CD4-positive, alpha-beta memory T cell (primary cell): ENCODE measurements at places on chromosomes 2 and 18. TPM values are rescaled to one million over a fixed set of nuclear protein-coding genes. Genes with fewer than 3 reads are reported as not detected.

- H3K27ac ChIP-seq = no peak overlapping the region
- no peak overlapping the region for H3K4me3 ChIP-seq
- no peaks in the 10 kb centered on the region for H3K27me3 ChIP-seq
- DNase-seq = no peak
- peaks cover 7% of the 10 kb centered on the region for H3K4me1 ChIP-seq
- H3K36me3 ChIP-seq = no peaks in the 10 kb centered on the region
Observed at GRCh38 chr2:235045973-235046343, 94.1 kb downstream of the SH3BP4 start.

DNA sequence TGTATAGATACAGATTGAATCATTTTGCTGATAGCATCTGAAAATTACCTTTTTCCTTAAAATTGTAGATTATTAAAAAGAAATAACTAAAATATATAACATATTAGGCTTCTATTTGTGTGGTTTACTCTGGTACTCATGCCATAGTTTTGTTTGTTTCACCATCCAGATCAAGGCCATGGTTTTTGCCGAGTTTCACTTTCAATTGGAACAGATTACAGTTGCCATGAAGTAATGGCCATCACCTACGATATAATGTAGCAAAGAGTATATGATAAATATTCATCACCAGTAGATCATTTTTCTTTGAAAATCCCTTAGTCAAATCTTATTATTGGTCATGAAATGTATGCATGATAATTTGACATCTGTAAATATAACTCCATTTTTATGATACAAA, 11.9 kb upstream of the DNAH7 start:
- peaks cover 25% of the 10 kb centered on the region for H3K4me1 ChIP-seq
- DNase-seq = no peak

GRCh38 chr2:101624706-101625332, 72.7 kb upstream of the MAP4K4 start:
- H3K27me3 ChIP-seq = no peaks in the 10 kb centered on the region
- H3K4me3 ChIP-seq = no peak overlapping the region

- H3K27me3 ChIP-seq = no peaks in the 10 kb centered on the region
- no peak for DNase-seq
- H3K4me3 ChIP-seq = no peak overlapping the region
- H3K36me3 ChIP-seq = peaks cover 28% of the 10 kb centered on the region
- no peak overlapping the region for H3K27ac ChIP-seq
Observed at GRCh38 chr2:98519851-98520250, 75.2 kb downstream of the INPP4A start.

DNA sequence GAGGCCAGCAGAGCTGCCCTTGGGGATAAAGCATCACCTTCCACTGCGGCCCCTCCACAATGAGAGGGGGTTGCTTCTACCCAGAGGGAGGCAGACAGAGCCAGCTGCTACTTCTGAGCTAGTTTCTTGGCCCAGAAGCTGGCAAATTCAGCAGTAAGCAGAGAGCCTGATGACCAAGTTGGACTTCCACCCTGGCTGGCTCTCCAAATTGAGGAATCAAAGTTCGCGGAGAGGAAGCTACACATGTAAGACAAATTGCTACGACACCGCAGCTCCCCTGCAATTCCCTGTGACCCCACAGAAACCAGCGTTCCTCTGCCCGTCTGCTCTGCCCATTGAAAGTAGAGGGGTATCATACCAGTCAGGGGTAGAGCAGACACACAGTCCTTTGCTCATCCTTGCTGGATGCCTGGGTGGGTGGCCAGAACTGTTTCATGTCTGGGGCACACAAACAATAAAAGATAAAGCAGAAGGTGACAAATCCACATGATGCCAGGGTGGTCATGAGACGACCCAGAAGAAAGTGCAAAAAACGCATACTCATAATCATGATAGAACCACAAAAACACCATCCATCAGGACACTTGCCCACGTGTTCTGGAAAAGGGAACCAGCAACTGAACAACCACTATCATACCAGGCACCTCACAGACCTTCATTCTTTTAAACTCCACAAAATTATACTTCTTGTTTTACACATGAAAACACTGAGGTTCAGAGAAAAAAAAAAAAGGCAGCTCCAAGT, 5.4 kb downstream of the TFCP2L1 start:
- H3K4me3 ChIP-seq = no peak overlapping the region
- no peaks in the 10 kb centered on the region for H3K4me1 ChIP-seq
- no peaks in the 10 kb centered on the region for H3K36me3 ChIP-seq
- H3K27me3 ChIP-seq = no peaks in the 10 kb centered on the region
- H3K27ac ChIP-seq = no peak overlapping the region

- no peak overlapping the region for H3K4me3 ChIP-seq
- H3K4me1 ChIP-seq = no peaks in the 10 kb centered on the region
- DNase-seq = no peak
- H3K27me3 ChIP-seq = no peaks in the 10 kb centered on the region
Observed at GRCh38 chr2:128746356-128746755, 427.7 kb upstream of the HS6ST1 start.

DNA sequence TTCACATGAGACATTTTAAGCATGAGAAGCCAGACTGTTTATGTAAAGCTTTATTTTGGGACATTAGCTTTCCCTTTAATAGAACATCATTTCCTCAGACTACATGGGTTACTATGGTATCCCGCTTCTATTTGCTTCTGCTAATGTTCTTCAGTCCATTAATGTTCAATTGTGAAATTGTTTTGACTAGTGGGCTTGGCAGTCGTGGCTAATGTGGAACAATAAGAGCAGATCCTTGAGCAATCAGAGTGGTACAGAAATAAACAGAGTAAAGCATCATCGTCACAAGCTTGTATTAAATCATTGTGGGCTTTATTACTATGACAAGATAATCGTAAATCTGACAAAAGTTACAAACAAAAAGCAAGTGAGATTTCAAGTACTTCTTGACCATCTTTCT, 60.2 kb downstream of the PDE1A start:
- no peak overlapping the region for H3K4me3 ChIP-seq
- no peak for DNase-seq
- no peak overlapping the region for H3K27ac ChIP-seq
- no peaks in the 10 kb centered on the region for H3K36me3 ChIP-seq
- H3K27me3 ChIP-seq = no peaks in the 10 kb centered on the region
- no peaks in the 10 kb centered on the region for H3K4me1 ChIP-seq

DNA sequence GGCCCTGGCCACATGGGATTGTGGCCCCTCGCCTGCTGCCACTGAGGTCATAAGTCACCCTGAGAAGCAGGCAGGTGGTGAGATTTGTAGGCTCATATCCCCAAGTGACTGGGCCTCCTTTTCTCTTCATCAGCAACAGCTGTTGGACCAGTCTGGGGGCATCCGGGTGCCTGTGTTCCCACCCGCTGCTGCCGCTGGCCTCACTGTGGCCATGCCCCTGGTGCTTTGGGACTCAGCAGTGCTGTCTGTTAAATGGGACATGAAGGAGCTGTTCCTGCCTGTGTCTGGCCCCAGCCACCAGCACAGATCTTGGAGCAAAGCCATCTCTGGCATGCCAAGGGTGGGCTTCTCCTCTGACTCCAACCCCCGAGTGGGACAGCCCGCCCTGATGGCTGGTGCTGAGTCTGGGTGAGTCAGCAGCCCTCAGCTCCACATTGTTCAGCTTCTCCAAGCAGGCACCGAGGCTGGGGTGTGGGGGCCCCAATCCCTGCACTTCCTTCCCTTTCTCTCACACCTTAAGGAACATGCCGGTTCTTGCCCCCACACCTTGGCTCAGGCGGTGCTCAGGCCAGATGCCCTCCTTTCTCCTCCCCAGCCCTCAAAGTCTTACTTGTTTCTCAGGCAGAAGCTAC, 207.9 kb downstream of the GLI2 start:
- no peak for DNase-seq
- no peaks in the 10 kb centered on the region for H3K27me3 ChIP-seq
- H3K27ac ChIP-seq = no peak overlapping the region
- no peak overlapping the region for H3K4me3 ChIP-seq
- H3K4me1 ChIP-seq = no peaks in the 10 kb centered on the region

- H3K27me3 ChIP-seq = no peaks in the 10 kb centered on the region
- DNase-seq = no peak
- no peaks in the 10 kb centered on the region for H3K4me1 ChIP-seq
Observed at GRCh38 chr2:186384226-186384625, 101.8 kb upstream of the ZC3H15 start.

- no peaks in the 10 kb centered on the region for H3K4me1 ChIP-seq
- no peak overlapping the region for H3K27ac ChIP-seq
- no peaks in the 10 kb centered on the region for H3K36me3 ChIP-seq
- DNase-seq = no peak
Observed at GRCh38 chr2:14396533-14397083, 235.9 kb upstream of the LRATD1 start.

DNA sequence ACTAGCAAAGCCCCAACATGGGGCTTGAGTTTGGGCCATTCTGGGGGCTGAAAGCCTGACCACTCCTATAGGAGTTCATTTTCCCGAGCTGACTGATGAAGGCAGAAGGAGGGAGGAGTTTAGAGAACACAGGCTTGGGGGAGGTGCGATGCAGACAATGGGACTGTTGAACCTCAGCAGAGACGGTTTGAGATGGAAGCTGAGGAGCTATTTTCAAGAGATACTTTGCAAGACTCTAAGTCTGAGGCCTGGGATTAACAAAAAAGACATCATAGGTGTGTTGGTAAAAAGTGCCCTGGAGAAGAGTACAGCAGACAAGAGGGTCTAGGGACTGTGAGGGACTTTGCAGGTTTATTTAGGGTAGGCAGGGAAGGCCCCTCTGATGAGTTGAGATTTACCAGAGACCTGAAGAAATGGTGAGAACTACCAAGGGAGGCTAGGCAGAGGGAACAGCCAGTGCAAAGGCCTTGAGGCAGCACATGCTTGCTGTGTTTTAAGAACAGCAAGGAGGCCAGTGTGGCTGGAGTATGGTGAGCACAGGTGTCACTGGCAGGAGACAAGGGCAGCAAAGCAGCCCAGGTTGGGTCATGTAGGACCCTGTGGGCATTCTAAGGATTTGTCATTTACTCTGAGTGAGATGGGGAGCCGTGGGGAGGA, 31.6 kb downstream of the PCBP1 start:
- H3K4me1 ChIP-seq = peaks cover 45% of the 10 kb centered on the region
- no peak for DNase-seq
- no peaks in the 10 kb centered on the region for H3K27me3 ChIP-seq
- H3K4me3 ChIP-seq = no peak overlapping the region

DNA sequence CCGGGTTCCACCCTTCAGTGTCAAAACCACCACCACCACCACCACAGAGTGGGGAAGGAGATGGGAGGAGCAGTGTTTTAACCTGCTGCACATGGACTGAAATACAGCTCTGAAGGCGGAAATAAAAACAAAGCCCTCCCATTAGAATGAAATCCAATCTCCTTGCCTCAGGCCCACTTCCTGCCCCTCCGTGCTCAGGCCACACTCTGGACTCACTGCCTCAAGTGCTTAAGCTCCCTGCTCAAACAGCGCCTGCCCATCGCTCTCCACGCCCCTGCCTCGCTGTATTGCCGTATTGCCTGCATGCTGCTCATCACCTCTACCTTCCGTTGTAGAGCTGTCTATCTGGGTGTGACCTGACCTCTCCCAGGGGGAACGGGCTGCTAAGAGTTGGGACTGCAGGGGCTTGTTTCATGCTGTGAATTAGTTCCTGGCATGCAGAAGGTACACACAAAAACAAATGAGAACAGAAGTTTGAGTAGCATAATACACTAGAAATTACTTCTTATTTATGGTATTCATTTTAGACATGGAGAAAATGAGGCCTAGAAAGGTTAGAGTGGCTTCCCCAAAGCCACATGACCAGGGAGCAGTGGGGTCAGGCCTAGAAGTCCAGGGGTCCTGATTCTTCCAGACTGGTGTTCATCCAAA, 31.6 kb upstream of the NEB start:
- no peak overlapping the region for H3K4me3 ChIP-seq
- peaks cover 5% of the 10 kb centered on the region for H3K4me1 ChIP-seq
- no peak overlapping the region for H3K27ac ChIP-seq
- H3K27me3 ChIP-seq = no peaks in the 10 kb centered on the region

DNA sequence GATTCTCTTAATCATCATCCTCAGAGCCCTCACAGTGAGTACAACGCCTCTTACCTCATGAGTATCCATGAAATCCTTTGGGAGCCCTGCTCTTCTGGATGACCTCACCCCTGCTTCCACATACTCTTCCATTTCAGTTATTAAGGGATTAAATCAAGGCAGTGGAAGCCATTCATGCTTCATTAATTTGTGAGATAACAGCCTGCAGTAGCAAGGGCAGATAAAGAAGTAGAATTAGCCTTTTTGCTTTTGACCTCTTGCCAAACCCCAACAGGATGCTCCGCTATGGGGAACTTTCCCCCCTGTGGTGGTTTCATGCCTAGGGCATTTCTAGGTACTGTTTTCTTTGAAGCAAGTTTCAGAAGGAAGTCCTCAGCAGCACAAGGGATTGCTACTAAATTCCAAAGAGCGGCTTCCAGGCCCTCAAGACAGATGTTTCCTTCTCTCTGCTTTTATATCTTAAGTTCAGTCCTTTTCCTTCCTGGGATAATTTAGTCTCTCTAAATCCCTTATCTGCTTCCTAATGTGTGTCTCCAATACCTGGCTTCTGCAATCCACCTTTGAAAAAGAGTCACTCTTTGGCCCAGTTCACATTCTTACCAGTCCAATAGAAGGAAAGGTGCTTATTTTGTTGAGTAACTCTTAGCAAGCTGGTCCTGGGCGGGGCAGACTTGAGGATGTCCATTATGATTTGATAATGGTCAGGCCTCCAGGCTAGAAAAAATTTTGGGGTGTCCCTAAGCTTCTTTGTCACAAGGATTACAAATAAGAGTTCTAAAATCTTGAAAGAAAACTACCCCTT, 76.9 kb downstream of the MYO1B start:
- H3K27me3 ChIP-seq = no peaks in the 10 kb centered on the region
- H3K27ac ChIP-seq = no peak overlapping the region
- peak; percentile 9 for DNase-seq

GRCh38 chr2:143524559-143525401, 395.6 kb downstream of the ARHGAP15 start:
- H3K36me3 ChIP-seq = peaks cover 2% of the 10 kb centered on the region
- H3K27ac ChIP-seq = no peak overlapping the region
- H3K27me3 ChIP-seq = no peaks in the 10 kb centered on the region
- no peak for DNase-seq

DNA sequence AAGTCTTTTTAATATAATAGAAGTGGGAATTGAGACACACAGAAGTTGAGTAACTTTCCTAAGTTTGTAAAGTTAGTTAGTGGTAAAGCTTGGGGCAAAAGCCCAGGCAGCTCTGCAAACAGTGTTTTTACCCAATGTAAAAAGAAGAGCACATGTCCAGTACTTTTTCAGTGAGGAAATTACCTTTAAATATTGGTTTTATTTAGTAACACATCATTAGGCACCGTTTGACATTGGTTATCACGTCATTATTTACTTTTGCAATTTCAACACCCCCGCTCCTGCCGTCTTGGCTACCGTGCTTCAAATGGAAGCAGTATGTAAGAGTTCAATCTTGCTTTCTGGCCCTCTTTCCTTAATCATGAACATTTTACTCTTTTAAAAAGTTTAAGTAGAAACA, 807.9 kb downstream of the EPHA4 start:
- no peak overlapping the region for H3K4me3 ChIP-seq
- H3K36me3 ChIP-seq = no peaks in the 10 kb centered on the region
- no peak overlapping the region for H3K27ac ChIP-seq
- no peaks in the 10 kb centered on the region for H3K4me1 ChIP-seq
- H3K27me3 ChIP-seq = no peaks in the 10 kb centered on the region
- DNase-seq = no peak

- H3K4me3 ChIP-seq = no peak overlapping the region
- no peak for DNase-seq
- H3K36me3 ChIP-seq = no peaks in the 10 kb centered on the region
- H3K27ac ChIP-seq = no peak overlapping the region
- no peaks in the 10 kb centered on the region for H3K4me1 ChIP-seq
- no peaks in the 10 kb centered on the region for H3K27me3 ChIP-seq
Observed at GRCh38 chr2:221477714-221478484, 94.2 kb downstream of the EPHA4 start.

The DSG4 gene
- total RNA-seq = not detected

The GPR39 gene
- not detected for total RNA-seq

The TEKT4 gene
- not detected for total RNA-seq

The CYP26B1 gene
- total RNA-seq = not detected

The TTR gene
- not detected for total RNA-seq
